ENCODE measurements at places on chromosomes 6 and 20.
A peak's percentile ranks its signal among the peaks of the same experiment; 100 is the strongest.

DNA sequence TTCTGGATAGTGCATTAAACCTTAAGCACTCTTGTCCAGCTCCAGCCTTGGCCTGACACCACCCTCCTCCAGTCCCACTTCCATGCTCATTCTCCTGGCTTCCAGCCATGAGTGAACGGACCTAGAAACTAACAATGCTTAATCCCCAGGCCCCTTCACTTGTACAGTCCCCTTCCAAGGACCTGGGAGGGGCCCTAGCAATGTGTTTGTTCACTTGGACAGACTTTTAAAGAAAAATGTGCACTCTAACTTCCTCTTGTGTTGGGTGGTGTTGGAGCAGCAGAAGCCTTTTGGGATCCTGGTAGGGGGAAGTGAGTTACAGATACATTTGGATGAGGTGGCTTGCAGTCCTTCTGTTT lies 48.9 kb upstream of the CCN6 start:
- no peak for DNase-seq

- no peak for DNase-seq
Measured at GRCh38 chr20:3788685-3789155, 2.2 kb upstream of the CENPB start.

DNA sequence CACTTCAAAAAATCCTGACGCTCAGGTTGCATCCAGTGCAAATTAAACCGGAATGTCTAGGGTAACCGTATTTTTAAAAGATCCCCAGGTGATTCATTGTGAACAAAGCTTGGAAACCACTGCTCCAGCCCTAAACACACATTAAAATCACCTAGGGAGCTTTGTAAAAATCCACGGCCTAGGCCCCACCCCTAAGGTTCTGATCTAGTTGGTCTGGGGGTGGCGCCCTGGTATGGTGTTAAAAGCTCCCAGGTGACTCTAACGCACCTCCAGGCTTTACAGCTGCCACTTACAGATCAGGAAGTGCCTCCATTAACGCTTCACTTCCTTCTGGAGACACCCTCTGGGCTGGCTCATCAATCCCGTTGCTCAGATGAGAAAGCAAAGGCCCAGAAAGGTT lies 92.2 kb downstream of the GRM4 start:
- no peak for DNase-seq

DNA sequence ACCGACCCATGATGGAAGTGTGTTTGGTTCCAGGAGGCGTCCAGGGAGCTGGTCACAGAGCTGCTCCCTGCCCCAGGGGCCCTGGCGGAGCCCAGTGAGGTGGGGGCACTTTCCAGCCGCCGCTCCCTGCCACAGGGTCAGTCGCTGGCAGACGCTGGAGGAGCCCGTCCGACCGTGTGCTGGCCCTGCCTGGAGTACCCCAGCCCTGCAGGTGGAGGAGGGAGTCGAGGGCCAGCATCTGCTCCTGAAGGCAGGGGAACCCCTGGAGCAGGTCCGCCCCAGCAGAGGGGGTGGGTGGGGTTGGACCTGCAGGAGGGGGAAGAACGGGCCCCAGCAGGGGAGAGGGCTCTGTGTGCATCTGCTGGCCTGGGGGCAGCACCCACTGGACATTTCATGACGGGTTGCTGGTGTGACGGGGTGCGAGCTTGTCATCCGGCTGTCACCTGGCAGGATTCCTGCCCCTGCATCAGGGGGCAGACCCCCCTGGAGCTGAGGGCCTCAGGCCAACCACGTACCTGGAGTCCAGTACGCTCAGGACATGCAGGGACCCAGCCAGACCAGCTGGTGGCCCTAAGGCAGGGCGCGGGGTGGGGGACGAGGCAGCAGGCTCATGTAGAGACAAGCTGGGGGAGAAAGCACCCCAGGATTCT lies 32.3 kb upstream of the GATA5 start:
- DNase-seq, result no peak

GRCh38 chr20:53788253-53789022 lies 194.8 kb upstream of the ZNF217 start:
- no peak for DNase-seq

DNA sequence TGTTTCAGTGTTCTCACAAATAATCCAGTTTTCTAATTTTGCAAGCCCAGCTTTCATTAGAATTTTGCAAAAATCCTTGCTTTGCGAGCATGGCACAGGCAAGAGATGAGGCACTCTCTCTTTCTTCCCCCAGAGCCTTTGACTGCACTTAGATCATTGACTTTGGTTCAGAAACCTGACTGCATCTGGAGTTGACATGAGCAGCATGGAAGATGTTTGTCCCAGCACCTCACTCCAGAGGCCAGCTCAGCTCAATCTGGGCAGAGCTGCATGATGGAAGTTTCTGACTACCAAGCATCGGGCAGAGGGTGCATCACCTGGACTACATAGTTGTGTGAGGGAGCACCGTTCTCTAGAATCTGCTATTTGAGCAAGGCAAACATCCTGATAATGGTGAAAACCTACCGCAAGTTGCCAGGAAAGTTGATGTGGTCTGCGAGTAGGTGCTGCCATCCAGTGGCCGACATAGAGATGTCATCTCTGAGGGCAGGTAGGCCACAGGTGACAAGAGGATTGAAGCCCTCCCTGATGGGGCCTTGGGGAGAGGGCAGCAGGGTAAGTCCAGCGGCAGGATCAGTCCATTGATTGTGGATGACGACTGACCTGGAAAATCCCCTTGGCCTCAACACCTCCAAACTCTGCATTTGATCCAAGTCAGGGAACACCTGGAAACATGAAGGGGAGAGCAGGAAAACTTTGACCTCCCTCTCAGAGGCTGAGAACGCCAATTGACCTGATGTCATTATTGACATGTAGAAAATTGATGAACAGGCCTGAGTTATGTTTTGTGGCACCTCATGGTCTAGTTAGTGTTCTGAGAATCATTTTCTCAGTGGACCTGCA lies 3.8 kb upstream of the LPA start:
- DNase-seq, result peak; percentile 9

DNA sequence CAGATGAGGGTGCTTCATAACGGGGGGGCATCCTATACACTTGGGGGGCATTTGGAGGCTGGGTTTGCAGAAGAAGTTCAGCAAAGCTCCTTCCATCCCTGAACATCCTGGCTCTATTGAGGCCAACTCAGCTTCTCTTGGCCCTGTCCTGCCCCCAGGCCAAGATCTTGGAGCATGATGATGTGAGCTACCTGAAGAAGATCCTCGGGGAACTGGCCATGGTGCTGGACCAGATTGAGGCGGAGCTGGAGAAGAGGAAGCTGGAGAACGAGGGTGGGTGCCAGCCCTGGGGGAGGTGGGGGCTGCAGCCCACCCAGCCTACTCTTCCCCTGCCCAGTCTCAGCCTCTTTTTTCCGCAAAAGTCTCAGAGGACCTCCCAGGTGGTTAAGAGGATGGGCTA lies 17.2 kb downstream of the GDAP1L1 start:
- no peak for DNase-seq

DNA sequence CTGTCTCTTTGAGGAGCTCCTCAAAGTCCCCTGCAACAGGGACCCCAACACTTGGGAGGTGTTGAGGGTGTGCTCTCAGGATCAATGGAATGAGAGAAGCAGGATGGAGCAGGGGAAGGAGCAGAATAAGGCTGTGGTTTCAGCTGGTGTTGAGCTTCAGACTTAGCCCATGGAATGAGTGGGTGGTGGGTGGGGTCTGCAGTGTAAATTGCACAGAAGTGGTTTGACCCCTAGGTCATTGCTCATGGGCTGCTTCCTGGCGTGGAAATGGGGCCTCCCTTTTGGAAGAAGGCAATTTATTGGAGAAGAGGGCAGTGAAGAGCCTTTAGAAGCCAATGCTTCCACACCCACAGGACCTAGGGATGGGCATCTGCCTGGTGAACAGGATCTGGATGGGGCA lies 37.0 kb upstream of the KCNG1 start:
- no peak for DNase-seq

GRCh38 chr20:19348582-19348981 lies 136.1 kb downstream of the SLC24A3 start:
- DNase-seq, result no peak

GRCh38 chr20:9185511-9185910 lies 116.6 kb downstream of the PLCB4 start:
- no peak for DNase-seq

DNA sequence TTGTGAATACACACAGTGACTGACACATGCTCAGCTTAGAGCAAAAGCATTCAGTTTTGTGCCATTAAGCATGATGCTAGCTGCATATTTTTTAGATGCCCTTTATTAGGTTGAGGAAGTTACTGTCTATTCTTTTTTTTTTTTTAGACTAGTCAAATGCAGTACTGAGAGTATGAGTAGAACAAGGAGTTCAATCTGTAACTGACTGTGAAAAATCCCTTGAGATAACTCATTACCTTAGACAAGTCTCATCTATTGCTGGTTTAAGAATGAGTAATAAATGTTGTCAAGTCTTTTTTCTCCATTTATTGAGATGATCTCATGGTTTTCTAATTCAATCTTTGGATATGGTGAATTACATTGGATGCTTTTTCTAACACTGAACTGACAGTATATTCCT lies 23.2 kb downstream of the AHI1 start:
- DNase-seq, result no peak

DNA sequence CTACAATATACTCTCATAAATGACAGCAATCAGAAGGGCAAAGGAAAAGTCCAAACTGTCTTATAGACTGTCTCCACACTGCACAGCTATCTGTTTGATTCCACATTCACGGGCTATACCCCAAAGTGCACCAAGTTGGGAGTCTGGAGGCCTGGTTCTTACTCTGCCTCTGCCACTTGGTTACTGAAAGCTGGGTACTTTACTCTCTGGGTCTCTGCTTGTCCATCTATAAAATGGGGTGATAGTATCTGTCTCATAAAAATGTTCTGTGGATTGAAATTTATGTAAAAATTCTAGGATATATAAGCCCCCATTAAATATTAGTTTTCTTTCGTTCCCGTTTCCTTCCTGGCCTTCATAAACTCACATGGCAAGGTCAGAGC lies 86.5 kb downstream of the CD164 start:
- DNase-seq, result no peak

DNA sequence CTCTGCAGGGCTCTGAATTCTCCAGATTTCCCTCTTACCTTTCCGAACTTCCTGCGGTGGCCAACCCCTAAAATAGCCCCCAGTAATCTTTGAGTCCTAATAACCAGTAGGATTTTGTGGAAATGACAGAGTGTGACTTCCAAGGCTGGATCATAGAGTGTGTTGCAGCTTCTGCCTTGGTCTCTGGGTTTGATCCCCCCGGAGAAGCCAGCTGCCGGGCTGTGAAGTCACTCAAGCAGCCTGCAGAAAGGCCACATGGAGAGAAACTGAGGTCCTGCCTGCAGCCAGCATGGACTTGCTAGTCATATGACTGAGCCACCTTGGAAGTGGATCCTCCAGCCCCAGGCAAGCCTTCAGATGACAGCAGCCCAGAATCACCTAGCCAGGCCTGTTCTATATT lies 46.3 kb upstream of the SCRT2 start:
- no peak for DNase-seq

GRCh38 chr6:14665827-14666724 lies 548.5 kb downstream of the CD83 start:
- peak; percentile 10 for DNase-seq

All from CD4-positive, alpha-beta T cell treated with Interleukin-15 for 4 hours (primary cell).